ENCODE measurements at places on chromosomes 5 and 9. TPM values are rescaled to one million over a fixed set of nuclear protein-coding genes. Genes with fewer than 3 reads are reported as not detected.
A peak's percentile ranks its signal among the peaks of the same experiment; 100 is the strongest.

Gene ZNF462
- total RNA-seq = 24.0 TPM

Gene SLC36A3
- not detected for total RNA-seq

Gene C9orf153
- total RNA-seq = 1.4 TPM

Gene NPM1
- 519 TPM for total RNA-seq

Gene MLANA
- not detected for total RNA-seq

Gene RFK
- 17.9 TPM for total RNA-seq

Gene FSTL4
- total RNA-seq = 0.42 TPM

Gene RPL12
- total RNA-seq = 875 TPM

- no peak for DNase-seq
- no peaks in the 10 kb centered on the region for H3K36me3 ChIP-seq
- no peak overlapping the region for H3K4me3 ChIP-seq
- no peak overlapping the region for H3K27ac ChIP-seq
- no peaks in the 10 kb centered on the region for H3K27me3 ChIP-seq
Observed at GRCh38 chr5:39675676-39676075, 250.9 kb upstream of the DAB2 start.

DNA sequence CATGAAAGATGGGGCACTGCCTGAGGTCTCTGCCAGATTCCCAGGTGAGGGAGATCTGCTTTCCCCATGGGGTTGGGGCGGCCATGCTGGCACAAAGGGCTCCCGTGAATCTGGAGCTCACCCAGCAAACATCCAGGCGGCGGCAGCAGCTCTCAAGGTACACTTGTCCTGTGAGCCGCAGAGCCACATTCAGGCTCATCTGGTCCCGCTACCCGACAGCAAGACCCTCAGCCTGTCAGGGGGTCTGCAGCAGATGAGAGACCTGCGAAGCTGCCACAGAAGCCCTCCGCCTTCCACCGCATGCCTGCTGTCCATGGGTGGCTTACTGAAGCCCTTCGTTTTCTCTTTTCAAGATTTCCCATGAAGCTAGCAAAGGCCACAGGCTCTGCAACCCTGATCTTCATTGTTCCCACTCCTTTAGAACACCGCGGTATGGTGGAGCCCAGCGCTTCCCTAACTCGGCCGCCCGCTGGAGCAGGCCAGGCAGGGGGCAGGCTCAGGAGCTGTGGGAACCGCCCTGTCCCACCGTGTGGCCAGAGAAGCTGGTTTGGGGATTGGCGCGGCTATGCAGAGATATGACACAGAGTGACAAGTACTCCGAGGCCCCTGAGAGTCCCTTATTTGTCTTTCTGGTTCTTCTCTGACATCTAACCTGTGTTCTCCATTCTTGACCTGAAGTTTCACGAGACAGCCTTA, 8.8 kb downstream of the LRRC14B start:
- H3K4me1 ChIP-seq = no peaks in the 10 kb centered on the region
- peak; percentile 57 for DNase-seq
- H3K27ac ChIP-seq = no peak overlapping the region
- H3K4me3 ChIP-seq = no peak overlapping the region
- no peaks in the 10 kb centered on the region for H3K27me3 ChIP-seq

DNA sequence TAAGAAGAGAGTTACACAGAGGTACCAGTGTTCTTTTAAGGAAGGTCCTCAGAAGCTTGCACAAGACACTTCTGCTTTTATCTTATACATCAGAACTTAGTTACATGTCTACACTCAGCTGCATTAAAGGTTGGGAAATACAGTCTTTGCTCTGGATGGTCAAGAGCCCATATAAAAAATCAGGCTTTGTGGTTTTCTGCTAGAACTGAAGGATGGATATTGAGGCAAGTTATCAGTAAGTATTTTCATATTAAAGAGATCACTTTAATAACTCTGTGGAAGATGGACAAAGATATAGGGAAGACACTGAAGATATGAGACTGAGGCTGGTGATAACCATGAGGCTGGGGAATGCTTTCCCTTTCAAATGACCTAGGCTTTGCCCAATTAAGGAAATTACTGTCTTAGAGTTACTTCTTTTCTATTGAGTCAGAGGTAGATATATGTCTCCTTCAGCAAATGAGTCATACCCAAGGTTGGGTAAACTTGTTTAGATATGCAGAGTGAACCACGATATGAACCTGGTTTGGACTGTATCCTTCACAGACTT, 87.0 kb upstream of the TNC start:
- no peaks in the 10 kb centered on the region for H3K36me3 ChIP-seq
- H3K4me3 ChIP-seq = no peak overlapping the region
- no peak overlapping the region for H3K27ac ChIP-seq
- H3K4me1 ChIP-seq = peaks cover 3% of the 10 kb centered on the region
- H3K27me3 ChIP-seq = no peaks in the 10 kb centered on the region
- DNase-seq = no peak

DNA sequence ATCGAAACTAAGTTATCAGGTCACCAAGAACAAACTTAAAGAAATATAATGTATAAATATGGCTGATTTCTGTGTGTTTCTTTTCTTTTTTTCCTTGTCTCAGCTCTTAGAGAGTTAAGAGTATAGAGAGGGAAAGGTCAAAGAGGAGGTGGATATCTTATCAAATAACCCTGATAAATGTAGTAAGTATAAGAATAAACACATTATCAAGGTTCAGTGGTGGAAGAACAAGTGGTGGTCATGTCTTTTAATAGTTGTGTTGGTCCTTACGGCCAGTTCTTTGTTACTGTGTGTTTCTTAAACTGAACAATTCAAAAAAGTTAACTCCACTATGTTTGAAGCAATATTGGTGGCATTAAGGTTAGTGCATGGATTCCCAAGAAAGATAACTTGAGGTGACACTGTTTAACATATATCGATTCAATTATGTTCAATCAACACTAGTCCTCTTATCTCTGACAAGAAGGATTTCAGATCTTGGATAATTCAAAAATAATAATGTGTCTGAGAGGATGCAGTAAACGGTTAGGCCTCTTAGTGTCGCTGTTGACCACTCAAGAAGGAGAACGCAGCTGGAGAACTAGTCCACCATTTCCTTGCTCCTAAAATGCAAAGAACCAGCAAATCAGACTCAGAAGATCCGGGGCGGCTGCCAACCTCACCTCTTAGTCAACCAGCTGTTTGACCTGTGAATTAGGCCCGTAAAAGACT, at the start of gene PCDHGA3:
TSS of gene PCDHGA3 (plus strand) at position 588 of the 711 bp plus-strand sequence. CDS start 205 bp downstream, outside the sequence.
- no peak for DNase-seq
- no peaks in the 10 kb centered on the region for H3K4me1 ChIP-seq
- H3K36me3 ChIP-seq = no peaks in the 10 kb centered on the region
- peak within 1 kb of the TSS; percentile 29 for H3K4me3 ChIP-seq

DNA sequence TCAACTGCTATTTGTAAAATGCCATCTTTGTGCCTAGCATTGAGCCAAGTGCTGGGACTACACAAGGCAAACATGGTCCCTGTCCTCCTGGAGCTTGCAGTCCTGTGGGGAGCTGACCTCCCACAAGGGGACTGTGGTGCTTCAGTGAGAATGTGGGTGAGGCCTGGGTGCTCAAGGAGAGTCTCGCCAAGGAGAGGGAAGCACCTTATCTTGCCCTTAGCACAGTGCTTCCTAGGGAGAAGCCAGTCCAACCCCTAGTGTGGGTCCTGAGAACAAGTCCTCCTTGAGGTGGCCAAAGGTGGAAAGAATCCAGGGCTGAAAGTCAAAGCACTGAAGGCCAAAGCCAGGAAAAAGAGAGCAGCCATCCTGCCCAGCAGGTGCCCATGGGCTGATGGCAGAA, 31.1 kb upstream of the MVB12B start:
- no peak overlapping the region for H3K4me3 ChIP-seq
- no peak overlapping the region for H3K27ac ChIP-seq
- H3K36me3 ChIP-seq = no peaks in the 10 kb centered on the region

- H3K4me1 ChIP-seq = no peaks in the 10 kb centered on the region
- DNase-seq = no peak
- H3K36me3 ChIP-seq = no peaks in the 10 kb centered on the region
- H3K27ac ChIP-seq = no peak overlapping the region
Observed at GRCh38 chr9:125260561-125260960, 1.1 kb upstream of the GAPVD1 start.

GRCh38 chr9:111948951-111949350, 52.3 kb downstream of the UGCG start:
- DNase-seq = no peak
- H3K27ac ChIP-seq = no peak overlapping the region
- H3K4me1 ChIP-seq = no peaks in the 10 kb centered on the region
- H3K4me3 ChIP-seq = no peak overlapping the region
- no peaks in the 10 kb centered on the region for H3K27me3 ChIP-seq
- H3K36me3 ChIP-seq = no peaks in the 10 kb centered on the region

DNA sequence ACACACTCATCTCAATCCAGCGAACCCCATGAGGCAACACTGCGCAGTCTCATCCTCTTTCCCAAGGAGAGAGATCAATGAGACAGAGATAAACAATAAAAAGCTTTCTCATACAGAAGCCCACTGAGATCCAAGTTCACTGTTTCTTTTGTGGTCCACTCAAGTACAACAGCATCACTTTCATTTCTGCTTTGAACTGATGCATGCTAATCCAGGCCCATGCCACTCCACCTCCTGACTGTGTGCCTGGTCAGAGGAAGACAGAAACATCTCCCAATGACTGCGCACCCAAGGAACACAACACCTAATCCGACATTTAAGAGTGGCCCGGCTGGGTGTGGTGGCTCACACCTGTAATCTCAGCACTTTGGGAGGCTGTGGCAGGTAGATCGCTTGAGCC, 104.0 kb downstream of the SERINC5 start:
- peaks cover 5% of the 10 kb centered on the region for H3K36me3 ChIP-seq
- H3K4me3 ChIP-seq = no peak overlapping the region
- H3K27me3 ChIP-seq = no peaks in the 10 kb centered on the region
- DNase-seq = no peak

- peak; percentile 68 for DNase-seq
- H3K36me3 ChIP-seq = no peaks in the 10 kb centered on the region
- no peak overlapping the region for H3K4me3 ChIP-seq
- no peaks in the 10 kb centered on the region for H3K27me3 ChIP-seq
- no peaks in the 10 kb centered on the region for H3K4me1 ChIP-seq
- H3K27ac ChIP-seq = no peak overlapping the region
Observed at GRCh38 chr5:149735066-149735465, 5.0 kb downstream of the PPARGC1B start.

GRCh38 chr5:111753884-111754589, 3.0 kb downstream of the NREP start:
- no peak overlapping the region for H3K4me3 ChIP-seq
- H3K4me1 ChIP-seq = no peaks in the 10 kb centered on the region
- H3K27me3 ChIP-seq = no peaks in the 10 kb centered on the region
- no peak overlapping the region for H3K27ac ChIP-seq
- H3K36me3 ChIP-seq = no peaks in the 10 kb centered on the region

Data from aorta (tissue), 5 donors.